WERI-Rb-1 (cell line): ENCODE measurements at places on chromosomes 3 and 15.

DNA sequence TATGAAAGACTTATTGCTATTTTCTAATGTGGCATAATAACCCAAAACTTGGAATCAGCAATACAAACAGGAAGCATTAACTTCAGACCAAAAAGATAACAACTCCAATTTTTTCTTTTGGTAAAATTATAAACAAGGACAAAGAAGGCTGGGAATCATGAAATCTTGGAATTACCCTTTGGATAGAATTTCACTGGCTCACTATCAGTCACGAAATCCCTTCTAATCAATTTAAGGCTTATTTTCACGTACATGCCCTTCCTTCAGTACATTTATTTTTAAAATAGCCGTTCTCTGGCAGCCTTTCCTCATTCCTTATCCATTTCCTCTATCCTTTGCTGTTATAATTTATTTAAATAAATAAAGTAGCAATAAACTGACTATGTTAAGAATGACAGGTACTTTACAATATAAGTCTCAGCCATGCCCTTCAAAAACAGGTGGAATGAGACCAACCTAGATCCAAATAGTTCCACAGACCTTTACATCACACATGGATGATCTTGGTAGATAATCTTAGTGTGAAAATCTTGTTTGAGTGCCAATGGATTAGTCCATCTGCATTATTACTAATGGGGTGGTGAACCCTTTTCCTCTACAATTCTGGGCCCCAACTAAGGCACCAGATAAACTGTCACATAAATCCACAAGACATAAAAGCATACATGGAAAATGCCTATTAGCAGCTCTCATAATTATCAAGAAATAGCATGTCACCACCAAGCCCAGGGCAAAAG, 38.9 kb downstream of the ABI3BP start:
- DNase-seq: no peak

- no peak for DNase-seq
Observed at GRCh38 chr15:70286113-70286806, 188.5 kb upstream of the TLE3 start.

- DNase-seq: peak; percentile 63
Observed at GRCh38 chr15:62066663-62067447, at the start of gene C2CD4A. TSS of gene C2CD4A (plus strand) at chr15:62066977. CDS start at chr15:62067614, 637 bp downstream.

DNA sequence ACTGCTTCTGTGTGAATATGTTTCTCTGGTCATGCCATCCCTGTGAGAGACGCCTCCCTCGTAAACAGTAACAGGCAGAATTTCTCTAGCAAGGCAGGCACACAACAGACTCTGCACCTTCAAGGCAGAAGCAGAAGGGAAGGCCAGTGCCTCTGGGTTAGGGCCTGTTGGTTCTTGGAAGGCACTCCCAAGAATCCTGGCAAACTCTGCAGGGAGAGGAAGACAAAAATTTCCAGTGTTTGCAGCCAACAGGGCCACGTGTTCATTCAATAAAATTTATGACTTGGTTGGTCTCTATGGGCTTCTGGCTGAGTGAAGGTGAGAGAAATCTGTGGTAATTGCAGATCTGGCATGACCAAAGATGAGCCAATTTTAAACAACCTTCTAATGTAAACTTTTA, 39.3 kb downstream of the NFKBIZ start:
- no peak for DNase-seq

DNA sequence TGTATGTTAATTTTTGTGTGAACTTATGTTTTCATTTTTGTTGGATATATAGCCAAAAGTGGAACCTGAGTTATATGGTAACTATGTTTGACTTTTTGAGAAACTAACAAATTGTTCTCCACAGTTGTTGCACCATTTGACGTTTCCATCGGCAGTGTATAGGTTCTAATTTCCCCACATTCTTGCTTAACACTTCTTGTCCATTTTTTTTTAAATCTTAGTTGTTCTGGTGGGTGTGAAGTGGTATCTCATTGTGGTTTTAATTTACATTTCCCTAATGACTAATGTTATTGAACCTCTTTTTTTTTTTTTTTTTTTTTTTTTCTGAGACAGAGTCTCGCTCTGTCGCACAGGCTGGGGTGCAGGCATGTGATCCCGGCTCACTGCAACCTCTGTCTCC, 8.0 kb downstream of the NISCH start:
- DNase-seq: no peak
